ENCODE measurements at places on chromosomes 6 and 20.

- DNase-seq = no peak
Measured at GRCh38 chr6:159152782-159153181, 16.4 kb upstream of the FNDC1 start.

DNA sequence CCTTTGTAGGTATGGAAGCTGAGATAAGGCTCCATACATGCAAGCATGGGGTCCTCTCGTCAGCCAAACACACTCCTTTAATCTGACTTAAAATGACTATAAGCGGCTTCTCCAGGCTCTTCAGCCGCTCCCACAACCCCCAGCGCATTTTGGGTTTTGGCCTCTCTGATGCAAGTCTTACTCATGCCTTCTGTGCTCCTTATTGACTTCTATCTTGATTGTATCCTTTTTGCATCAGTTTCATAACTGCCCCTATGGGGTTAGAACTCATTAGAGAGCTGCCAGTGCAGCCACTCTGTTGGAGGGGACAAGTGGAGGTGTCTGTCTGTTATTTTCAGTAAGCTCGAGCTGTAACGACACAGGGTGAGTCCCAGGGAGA is 70.1 kb upstream of the TAB2 start:
- no peak for DNase-seq

- no peak for DNase-seq
Measured at GRCh38 chr20:9829835-9830234, 9.0 kb downstream of the PAK5 start.

DNA sequence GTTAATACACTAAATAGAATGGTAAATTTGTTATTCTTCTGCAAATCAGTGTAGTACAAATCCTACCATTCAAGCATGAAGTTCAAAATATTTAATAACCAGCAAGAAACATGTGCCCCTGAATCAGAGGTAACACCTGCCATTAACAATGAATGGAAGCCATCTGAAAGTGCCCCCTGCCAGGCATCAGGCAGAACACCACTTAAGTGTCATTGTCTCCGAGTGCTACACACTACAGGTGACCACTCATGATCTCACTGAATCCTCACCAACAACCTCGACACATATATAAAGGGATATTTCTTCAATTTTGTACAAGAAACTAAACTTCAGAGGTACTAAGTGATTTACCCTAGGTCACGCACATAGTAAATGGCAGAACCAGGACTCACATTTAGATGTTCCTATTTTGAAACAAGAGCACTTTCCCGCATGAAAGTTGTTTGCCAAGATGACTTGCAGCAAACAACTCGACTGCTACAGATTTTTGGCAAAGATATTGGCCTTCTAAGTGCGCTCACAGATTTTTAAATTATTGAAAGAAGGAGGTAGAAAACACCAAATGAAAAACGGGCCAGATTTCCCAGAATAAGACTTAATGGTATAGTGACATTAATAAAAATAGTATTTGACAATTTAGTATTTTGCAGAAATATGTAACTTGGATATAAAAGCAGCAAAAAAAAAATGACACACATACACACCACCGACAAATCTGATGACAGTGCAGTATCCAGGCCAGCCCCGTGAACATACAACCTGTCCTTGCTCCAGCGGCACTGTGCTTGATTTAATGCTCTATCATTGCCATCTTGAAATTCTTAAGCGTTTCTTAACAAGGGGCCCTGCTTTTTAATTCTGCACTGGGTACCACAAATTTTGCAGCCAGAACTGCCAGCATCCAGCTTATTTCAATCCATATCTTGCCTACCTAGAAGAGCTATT is 274.5 kb downstream of the ALDH8A1 start:
- DNase-seq = no peak

DNA sequence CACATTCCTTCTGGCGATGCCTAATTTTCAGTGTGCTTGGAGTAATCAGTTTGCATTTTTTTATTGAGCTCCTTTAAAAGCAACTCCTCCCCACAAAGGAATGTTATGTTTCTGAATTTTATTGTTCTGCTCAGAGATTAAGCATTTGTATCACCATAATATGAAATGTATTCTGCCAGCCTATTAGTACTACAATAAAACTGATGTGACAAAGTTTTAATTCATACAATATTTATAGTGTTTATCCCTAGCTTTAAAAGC is 236.9 kb upstream of the ASCC3 start:
- DNase-seq = no peak

GRCh38 chr6:6696867-6697531 is 108.5 kb downstream of the LY86 start:
- no peak for DNase-seq

GRCh38 chr6:24882835-24883555 is 52.8 kb downstream of the RIPOR2 start:
- DNase-seq = no peak

DNA sequence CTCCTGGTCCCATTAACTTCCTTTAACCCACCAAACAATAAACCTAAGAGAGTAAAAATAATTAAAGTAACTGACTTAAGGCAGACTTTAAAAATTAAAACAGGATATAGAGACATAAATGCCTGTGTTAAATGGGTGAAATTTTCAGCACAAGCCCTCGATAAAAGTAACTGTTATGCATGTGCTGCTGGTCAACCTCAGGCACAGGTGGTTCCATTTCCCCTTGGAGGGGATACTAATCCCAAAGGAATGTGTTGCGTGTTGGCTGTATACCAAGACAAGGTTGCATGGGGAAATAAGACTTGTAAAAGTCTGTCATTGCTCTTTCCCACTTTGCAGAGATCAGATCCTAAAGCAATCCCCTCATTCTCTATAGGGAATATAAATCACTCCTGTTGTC is 25.8 kb downstream of the HLA-A start:
- DNase-seq = peak; percentile 69

GRCh38 chr6:48417927-48418326 is 306.9 kb upstream of the PTCHD4 start:
- no peak for DNase-seq

DNA sequence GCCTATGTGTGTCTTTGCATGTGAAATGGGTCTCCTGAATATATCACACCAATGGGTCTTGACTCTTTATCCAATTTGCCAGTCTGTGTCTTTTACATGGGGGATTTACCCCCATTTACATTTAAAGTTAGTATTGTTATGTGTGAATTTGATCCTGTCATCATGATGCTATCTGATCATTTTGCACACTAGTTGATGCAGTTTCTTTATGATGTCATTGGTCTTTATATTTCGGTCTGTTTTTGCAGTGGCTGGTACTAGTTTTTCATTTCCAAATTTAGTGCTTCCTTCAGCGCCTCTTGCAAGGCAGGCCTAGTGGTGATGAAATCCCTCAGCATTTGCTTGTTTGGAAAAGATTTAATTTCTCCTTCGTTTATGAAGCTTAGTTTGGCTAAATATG is 555.2 kb upstream of the BTBD3 start:
- no peak for DNase-seq

DNA sequence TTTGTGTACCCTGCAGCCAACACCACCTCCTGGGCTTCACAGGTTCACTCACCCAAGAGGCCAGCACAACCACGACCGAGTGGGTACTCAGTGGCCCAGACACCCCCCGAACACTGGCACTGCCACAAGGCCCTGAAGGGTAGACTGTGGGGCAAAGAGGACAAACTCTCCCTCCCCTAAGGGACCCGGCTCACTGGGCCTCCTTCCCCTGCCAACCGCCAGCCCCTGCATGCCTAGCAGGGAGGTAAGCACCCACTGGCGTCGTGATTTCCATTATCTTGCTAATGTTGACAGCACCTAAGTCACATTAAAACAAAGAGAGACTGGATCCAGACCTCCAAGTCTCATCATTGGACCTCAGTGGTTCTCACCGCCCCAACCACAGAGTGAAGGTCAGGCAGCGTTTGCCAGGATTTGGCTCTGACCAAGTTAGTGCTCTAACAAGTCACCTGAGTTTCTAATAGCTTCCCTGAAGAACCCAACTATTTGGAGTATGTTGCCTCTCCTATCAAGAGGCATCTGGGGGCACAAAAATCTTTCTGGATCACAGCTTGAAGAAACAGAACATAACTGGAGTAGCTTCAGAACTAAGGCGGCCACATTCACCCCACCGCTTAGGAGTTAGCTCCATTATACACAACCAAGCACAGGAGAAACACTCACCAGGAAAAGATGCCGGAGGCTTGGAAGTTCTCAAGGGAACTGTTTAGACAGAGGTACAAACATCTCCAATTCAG is 14.0 kb upstream of the APMAP start:
- no peak for DNase-seq

- DNase-seq = no peak
Measured at GRCh38 chr6:157059781-157060180, 263.5 kb downstream of the TMEM242 start.

GRCh38 chr6:27866357-27867050 is 45.7 kb downstream of the OR2B2 start:
- DNase-seq = peak; percentile 67

DNA sequence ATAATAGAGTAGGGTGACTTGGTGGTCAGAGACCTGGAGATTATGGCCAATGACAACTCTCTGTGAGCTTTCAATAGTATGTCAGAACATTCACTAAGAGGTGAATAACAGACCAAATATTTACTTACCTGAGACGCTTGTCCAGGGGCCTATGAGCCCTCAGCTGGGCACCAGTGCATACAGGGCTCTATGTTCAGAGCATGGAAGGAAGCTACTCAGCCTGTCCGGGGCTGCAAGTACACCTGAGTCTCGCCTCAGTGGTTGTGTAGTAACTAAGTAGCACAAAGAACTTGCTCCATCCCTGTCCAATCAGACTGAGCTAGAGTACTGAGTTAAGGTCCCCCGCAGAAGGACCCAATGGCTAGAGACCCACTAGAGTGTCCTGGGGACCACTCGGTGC is 11.6 kb upstream of the SCGN start:
- DNase-seq = no peak

DNA sequence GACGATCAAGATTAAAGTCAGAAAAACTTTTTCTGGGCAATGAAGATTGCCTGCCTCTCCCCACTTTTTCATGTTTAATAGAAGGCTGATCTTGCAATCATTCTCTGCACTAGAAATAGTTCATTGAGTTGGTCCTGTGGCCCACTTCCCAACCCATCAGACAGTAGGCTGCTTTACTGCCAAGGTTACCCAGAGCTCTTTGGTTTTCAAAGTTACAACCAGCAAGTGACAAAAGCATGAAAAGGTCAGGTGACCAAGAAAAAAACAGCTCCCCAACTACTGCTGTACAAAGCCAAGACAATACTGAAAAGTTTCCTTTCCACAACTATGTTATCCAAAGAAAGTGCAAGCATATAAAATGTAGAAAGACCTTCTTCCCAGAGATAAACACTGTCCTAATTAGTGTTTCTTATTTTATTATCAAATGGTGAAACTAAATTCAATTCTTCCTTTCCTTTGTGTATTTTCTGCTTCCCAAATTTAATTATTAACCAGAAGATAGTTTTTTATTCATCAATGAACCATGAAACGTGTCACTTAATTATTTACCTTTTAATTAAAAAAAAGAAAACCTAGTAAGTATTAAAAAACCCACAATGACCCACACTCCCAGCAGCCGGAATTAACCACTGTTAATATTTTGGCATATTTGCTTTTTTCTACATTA is 16.6 kb downstream of the DNAAF9 start:
- DNase-seq = no peak

GRCh38 chr6:82208913-82209312 is 38.6 kb downstream of the IBTK start:
- no peak for DNase-seq

DNA sequence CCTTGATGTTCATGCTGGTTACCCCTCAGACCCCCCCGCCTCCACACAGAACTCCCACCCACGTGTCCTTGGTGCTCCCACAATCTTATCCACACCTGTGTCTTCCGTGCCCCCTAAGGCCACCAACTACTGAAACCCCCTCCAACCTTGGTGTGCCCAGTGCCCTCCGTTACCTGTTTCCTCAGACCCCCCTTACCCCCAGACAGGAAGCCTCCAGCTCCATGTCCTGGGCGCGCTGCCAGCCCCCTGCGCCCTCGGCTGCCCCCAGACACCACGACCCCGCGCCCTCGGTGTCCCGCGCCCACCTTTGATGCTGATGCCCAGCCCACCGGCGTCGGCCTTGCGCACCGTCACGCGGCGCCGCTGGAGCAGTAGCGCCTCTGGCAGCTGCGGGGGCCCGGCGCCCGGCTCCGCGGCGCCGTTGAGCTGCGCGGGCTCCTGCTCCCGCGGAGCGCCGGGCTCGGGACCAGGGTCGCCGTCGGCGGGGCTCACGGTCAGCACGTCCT is 504 bp downstream of the SNTA1 start:
- DNase-seq = no peak

DNA sequence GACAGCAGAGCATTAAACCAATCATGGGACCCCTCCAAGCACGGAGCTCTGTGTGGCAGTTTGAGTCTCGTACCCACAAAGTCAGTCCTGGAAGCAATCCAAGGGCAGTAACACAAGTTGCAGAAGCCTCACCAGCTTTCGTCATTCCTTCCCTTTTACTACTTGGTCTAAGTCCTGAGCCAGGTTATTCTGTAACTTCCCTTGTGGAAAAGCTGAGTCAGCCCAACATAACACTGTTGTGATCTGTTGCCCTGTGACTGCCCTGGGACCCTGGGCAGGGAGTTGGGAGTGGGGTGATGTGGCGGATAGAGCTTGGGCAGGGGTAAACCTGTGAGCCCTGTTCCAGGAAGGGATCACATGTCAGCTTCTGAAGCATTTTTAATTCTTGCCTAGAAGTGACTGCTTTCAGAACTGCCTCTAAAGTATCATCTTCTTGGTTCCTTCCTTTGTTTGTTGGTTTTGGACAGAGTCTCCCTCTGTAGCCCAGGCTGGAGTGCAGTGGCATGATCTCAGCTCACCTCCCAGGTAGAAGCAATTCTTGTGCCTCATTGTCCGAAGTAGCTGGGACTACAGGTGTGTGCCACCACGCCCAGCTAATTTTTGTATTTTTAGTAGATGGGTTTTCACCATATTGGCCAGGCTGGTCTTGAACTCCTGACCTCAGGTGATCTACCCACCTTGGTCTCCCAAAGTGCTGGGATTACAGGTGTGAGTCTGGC is 183.7 kb upstream of the JAG1 start:
- DNase-seq = no peak

DNA sequence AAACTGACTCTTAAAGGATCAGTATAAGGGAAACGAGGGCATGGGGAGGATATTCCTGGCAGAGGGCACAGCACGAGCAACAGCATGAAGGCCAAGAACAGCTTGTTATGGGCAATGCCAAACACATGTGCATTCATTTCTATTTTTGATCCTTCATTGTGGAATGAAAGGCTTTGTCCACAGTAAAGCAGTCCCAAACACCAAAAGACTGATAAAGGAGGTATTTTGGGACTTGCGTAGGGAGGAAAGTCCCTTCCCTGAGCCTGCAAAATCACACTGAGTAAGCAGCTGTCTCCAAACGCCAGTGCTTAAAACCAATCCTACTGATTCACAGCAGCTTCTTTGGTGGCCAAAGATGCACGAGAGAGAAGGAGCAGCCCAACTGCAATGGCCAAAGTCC is 138.2 kb downstream of the UNC5CL start:
- no peak for DNase-seq

- DNase-seq = no peak
Measured at GRCh38 chr20:14378326-14378725, 40.9 kb upstream of the FLRT3 start.

GRCh38 chr6:25483943-25484342 is 168.1 kb upstream of the SCGN start:
- no peak for DNase-seq

All from SW 1271 (cell line).